ENCODE measurements at places on chromosomes 6 and 20.

GRCh38 chr20:17177341-17177740 lies 49.5 kb upstream of the PCSK2 start:
- no peak for DNase-seq

GRCh38 chr20:251354-251753 lies 6.2 kb upstream of the DEFB132 start:
- no peak for DNase-seq

- DNase-seq = no peak
These were observed 123.0 kb downstream of the DOK5 start for GRCh38 chr20:54598352-54598751.

- no peak for DNase-seq
These were observed 292.3 kb upstream of the EYS start for GRCh38 chr6:65999288-65999791.

- no peak for DNase-seq
These were observed 70.6 kb upstream of the PHACTR2 start for GRCh38 chr6:143607168-143607567.

- DNase-seq = no peak
These were observed 169.0 kb downstream of the UST start for GRCh38 chr6:148915810-148916209.

DNA sequence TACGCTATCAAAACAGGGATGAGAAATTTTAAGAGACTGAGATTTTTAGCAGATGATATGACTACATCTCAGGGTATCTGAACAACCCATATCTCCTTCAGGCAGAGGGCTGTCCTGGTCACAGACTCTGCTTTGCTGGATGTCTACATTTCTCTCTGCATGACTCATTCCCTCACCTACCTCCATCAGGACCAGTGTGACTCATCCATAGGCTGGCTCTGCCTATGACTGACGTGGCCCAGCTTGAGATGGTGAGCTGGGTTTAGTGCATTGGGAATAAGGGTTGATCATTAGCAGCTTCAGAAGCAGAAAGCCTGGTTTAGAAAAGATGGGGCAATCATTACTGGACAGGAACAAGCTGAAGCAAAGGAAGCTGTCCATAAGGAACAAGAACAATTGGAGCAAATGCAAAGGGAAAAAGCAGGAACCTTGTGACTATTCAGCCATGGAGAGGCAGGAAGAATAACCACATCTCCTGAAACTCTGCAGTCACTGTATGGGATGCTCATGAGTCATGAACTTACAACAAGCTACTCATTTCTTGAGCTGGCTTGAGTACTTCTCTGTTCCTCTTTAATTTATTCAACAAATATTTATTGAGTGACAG lies 86.4 kb upstream of the CBLN4 start:
- no peak for DNase-seq

GRCh38 chr6:13417954-13418353 lies 69.4 kb downstream of the GFOD1 start:
- DNase-seq = no peak

Measured in T-cell (primary cell).